ENCODE measurements at places on chromosomes 1 and 21. TPM values are rescaled to one million over a fixed set of nuclear protein-coding genes. Genes with fewer than 3 reads are reported as not detected.

- no peaks in the 10 kb centered on the region for H3K4me1 ChIP-seq
- H3K4me3 ChIP-seq = no peak overlapping the region
- no peaks in the 10 kb centered on the region for H3K27me3 ChIP-seq
- peaks cover 33% of the 10 kb centered on the region for H3K36me3 ChIP-seq
- no peak overlapping the region for H3K27ac ChIP-seq
Observed at GRCh38 chr21:25582888-25583287, 24.4 kb downstream of the MRPL39 start.

DNA sequence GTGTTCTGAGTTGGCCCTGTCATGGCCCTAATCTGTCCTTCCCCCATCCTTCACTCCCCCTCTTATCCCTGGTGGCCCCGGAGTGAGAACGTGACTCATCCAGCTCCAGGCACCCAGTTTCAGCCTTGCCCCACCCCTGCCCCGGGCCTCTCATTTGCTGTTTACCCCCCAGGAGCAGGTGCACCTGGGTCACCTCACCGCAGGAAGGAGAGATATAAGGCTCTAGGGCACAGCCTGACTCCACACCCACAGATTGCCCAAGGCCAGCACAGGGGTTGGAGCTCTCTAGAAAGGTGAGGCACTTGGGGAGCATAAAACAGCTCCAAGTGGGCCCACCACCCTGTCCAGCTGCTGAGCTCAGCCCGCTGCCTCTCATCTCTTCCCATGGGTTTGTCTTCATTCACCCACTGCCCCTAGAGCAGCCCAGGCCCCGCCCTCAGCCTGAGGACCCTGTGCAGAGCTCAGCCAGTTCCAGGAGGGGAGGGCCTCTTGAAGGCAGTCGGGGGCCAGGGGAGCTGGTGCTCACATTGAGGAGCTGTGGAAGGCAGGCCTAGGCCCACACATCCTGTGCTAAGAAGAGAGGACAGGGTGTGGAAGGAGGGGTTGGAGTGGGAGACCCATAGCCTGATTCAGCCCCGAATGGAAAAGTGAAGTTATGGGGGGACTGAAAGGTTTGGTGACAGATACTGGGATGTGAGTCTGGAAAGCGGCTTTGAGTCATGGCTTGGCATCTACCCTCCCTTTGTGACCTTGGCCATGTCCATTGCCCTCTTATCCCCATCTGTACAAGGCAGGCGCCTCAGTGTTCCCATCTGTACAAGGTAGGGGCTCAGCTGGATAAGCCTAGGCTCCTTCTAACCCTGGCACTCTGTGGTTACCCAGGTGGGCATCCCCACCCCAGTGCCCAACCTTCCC is 16.1 kb upstream of the GPR37L1 start:
- no peaks in the 10 kb centered on the region for H3K4me1 ChIP-seq
- H3K27ac ChIP-seq = no peak overlapping the region
- no peak for DNase-seq

DNA sequence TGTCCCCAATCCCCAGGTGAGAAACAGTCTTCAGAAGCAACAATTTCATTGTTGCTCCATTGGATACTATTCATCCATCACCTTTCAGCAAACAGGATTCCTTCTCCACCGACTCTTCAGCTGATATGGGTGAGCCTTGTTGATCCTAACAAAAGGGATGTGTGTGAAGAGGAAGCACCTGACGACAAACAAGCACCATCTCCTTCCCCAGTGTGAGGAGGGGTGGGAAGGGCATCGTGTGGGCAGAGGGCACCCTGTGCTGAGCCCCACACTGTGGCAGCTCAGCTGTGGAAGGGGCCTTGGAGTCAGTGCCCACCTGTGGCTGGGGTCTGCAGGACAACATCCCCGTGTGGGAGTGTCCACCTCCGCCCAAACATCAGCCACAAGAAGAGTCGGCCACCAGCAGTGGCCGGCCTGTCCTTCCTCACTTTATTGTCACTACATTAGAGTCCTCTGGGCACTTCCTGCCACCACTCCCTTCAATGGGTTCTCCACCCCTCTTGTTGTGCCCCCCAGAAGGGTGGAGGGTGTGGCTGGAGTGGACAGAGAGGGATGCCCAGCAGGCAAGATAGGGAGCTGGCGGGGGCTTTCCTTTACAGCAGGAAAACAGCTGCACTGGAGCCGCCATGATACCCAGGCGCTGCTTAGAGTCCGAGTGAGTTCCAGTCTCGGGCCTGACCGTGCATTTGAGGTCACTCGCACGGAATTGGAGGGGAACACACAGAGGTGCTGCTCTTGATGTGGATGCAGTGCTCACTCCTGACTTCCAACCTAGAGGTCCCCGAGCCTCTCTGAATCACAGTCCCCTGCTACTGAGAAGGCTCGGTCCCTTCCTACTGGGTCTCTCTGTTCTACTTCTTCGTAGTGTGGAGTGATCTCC is 40.9 kb downstream of the VPS26C start:
- H3K4me3 ChIP-seq = no peak overlapping the region
- peaks cover 85% of the 10 kb centered on the region for H3K36me3 ChIP-seq
- H3K27me3 ChIP-seq = no peaks in the 10 kb centered on the region
- no peak overlapping the region for H3K27ac ChIP-seq

GRCh38 chr21:36769051-36769839 is 70.3 kb downstream of the SIM2 start:
- peaks cover 10% of the 10 kb centered on the region for H3K4me1 ChIP-seq
- H3K4me3 ChIP-seq = no peak overlapping the region
- H3K27ac ChIP-seq = no peak overlapping the region
- no peaks in the 10 kb centered on the region for H3K36me3 ChIP-seq

- peaks cover 19% of the 10 kb centered on the region for H3K4me1 ChIP-seq
- H3K36me3 ChIP-seq = no peaks in the 10 kb centered on the region
- no peaks in the 10 kb centered on the region for H3K27me3 ChIP-seq
- H3K4me3 ChIP-seq = no peak overlapping the region
- DNase-seq = no peak
- H3K27ac ChIP-seq = no peak overlapping the region
Observed at GRCh38 chr1:215631489-215631888, 64.4 kb downstream of the KCTD3 start.

The ADGRB2 gene
- total RNA-seq = 0.83 TPM

DNA sequence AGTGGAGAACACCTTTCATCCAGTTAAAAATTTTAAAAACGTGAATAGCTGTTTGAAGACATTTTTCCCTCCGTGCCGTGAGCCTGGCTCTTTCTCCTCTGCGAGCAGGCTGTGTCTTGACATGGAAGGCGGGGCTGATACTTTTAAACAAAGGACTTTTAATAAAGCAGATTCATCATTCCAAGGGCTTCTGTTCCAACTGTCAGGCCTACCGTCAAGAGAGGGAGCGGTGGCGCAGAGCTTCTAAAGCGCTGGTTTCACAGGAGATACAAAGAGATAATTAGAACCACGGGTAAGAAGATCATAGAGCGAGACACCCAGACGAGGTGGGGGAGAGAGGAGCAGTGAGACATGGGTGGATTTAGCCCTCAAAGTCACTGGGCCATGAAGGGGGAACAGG is 247.4 kb upstream of the C1orf174 start:
- no peak overlapping the region for H3K4me3 ChIP-seq
- no peaks in the 10 kb centered on the region for H3K4me1 ChIP-seq
- no peak overlapping the region for H3K27ac ChIP-seq
- H3K27me3 ChIP-seq = no peaks in the 10 kb centered on the region
- no peaks in the 10 kb centered on the region for H3K36me3 ChIP-seq

DNA sequence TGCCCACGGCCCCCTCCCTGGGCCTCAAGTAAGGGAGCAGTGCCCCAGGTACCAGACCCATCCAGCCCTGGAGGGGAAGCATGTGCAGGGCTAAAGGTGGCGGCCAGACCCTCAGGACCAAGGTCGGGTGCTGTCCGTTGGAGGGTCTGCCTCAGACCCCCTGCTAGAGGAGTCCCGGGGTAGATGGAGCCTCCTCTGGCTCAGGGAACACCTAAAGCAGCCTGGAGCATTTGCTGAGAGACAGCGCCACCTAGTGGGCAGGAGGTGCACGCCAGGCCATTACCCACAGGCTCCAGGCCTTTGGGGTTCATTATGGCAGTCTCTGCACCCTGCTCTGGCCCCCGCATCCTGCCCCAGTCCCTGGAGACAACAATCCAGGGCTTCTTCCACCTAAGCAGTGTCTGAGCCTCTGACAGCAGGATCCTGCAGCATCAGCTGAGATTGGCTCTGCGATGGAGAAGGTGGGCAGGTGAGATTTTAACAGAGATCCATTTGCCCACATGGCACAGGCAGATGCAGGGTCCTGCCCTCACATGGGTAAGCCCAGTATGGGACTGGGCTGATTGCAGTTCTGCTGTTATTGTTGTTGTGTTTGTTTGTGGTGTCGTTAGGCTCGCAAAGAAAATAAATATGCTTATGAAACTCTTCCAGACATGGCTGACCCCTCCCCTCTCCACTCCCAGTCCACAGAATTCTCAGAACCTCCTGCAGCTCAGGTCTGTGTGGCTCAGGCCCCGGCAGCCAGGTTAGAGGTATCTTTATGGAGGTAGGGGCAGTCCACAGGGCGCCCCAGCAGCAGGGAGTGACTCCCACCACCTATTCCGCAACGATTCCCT is 42.4 kb downstream of the CTNNBIP1 start:
- H3K27me3 ChIP-seq = no peaks in the 10 kb centered on the region
- H3K36me3 ChIP-seq = peaks cover 49% of the 10 kb centered on the region
- H3K27ac ChIP-seq = no peak overlapping the region
- DNase-seq = peak; percentile 98
- H3K4me1 ChIP-seq = no peaks in the 10 kb centered on the region
- H3K4me3 ChIP-seq = no peak overlapping the region

The PIGR gene
- total RNA-seq = 4.2 TPM

GRCh38 chr1:225923381-225923691 is 714 bp downstream of the PYCR2 start:
- peaks cover 29% of the 10 kb centered on the region for H3K4me1 ChIP-seq
- H3K27ac ChIP-seq = peak overlapping the region; percentile 92
- DNase-seq = no peak
- no peaks in the 10 kb centered on the region for H3K27me3 ChIP-seq
- H3K4me3 ChIP-seq = peak overlapping the region; percentile 80

DNA sequence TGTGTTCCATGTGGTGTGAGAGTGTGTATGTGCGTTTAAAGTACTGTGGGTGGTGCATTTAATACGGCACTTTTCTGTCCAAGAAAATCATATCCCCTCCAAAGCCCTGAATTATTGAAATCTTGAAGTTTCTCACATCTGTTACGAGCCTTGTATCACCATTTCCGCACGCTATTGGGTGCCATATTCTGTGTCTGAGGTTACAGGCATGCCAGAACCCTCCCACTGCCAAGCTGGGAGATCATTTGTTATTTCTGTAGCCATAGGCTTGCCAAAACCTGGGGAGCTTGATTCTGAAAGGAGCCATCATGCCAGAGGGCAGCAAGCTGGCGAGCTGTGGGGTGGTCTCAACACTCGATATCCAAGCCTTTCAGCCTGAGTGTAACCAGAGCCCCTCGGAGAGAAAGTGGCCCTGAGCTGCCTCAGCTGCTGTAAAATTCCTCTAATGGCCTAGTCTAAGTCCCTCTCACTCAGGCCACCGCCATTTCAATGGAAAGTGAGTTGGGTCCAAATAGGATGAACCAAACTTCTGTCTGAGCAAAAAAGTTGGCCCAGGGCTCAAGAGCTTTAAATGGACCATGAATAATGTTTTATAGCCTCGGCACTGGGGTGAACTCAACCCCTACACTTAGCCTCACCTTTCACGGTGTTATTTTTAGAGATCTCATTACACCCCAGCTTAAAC is 298.4 kb upstream of the DUSP10 start:
- no peaks in the 10 kb centered on the region for H3K27me3 ChIP-seq
- no peak overlapping the region for H3K27ac ChIP-seq
- DNase-seq = no peak

DNA sequence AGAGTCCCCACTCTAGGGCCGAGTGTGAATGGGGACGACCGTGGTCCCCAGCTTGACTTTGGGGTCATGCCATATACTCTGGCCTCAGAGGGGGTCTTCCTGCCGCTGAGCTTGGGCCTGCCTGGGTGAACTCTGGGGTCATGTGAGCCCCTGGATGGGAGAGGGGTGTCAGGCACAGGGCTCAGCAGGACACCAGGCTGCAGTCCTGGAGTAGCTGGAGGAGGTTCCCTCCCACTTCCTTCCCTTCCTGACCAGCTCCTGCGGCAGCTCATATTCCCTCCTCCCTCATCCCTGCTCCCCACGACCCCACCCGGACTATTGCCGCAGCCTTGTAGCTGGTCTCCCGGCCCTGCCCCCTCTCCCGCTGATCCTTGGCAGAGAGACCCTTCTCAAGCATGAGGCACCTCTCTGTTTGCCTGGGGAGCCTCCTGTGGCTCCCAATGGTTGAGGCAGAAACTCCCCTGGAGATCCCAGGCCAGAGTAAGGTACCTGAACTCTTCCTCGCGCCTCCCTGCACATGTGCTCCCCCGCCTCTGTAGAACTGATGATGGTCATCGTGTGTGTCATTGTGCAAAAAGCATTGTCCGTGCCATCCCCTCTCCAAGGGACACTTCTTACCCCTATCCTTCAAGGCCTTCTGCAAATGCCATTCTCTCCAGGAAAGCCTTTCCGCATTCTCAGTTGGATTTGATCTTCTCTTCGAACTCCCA is 1.8 kb downstream of the TNFRSF1B start:
- no peak for DNase-seq
- peak overlapping the region; percentile 86 for H3K4me3 ChIP-seq
- H3K27me3 ChIP-seq = no peaks in the 10 kb centered on the region
- peak overlapping the region; percentile 87 for H3K27ac ChIP-seq
- peaks cover 57% of the 10 kb centered on the region for H3K4me1 ChIP-seq
- no peaks in the 10 kb centered on the region for H3K36me3 ChIP-seq

DNA sequence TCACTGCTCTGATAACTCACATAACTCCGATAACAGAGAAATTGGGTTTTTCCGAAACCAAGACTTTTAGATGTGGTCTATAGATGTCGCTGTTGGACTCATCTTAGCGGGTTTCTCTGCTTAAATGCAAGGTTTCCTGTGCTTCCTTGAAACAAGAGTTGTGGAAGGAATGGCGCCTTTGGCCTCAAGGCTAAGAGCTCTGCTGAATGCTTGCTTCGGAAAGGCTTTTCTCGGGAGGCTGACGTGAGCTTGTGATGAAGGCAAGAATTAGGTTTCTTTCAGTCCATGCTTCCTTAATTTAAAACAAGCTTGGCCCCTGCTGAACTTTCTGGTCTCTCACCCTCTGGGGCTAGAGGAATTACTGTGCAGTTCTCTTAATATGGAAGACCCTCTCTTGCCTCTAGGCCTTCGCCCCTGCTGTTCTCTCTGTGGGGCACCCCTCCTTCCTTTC is 113.5 kb downstream of the MAP3K21 start:
- no peak for DNase-seq
- no peaks in the 10 kb centered on the region for H3K4me1 ChIP-seq
- no peak overlapping the region for H3K27ac ChIP-seq
- no peak overlapping the region for H3K4me3 ChIP-seq
- no peaks in the 10 kb centered on the region for H3K27me3 ChIP-seq

GRCh38 chr1:19044975-19045831 is 88.7 kb upstream of the IFFO2 start:
- H3K27ac ChIP-seq = no peak overlapping the region
- no peak for DNase-seq
- no peak overlapping the region for H3K4me3 ChIP-seq
- no peaks in the 10 kb centered on the region for H3K36me3 ChIP-seq
- H3K27me3 ChIP-seq = no peaks in the 10 kb centered on the region

The A3GALT2 gene
- total RNA-seq = not detected

The KRTAP11-1 gene
- not detected for total RNA-seq
